Glomerular endothelial cell (primary cell): ENCODE measurements at places on chromosomes 7 and 10. TPM values are rescaled to one million over a fixed set of nuclear protein-coding genes. Genes with fewer than 3 reads are reported as not detected.

Gene GPR146
- total RNA-seq, result 5.4 and 33.5 TPM in 2 replicates

Gene HEPACAM2
- total RNA-seq, result not detected in 2 replicates

Gene ANXA8L1
- total RNA-seq, result 0.06 TPM in 1 of 2 replicates, not detected in the other

Gene GGCT
- 32.0 and 33.8 TPM in 2 replicates for total RNA-seq

Gene DGKI
- total RNA-seq, result 1.4 and 6.2 TPM in 2 replicates

Gene RP9
- 10.2 and 17.5 TPM in 2 replicates for total RNA-seq

Gene CUBN
- total RNA-seq, result 1.9 and 2.1 TPM in 2 replicates

Gene SEMA3D
- total RNA-seq, result 0.68 and 1.5 TPM in 2 replicates

Gene TRIM56
- 13.0 and 23.5 TPM in 2 replicates for total RNA-seq

Gene PTN
- 1.9 and 2.3 TPM in 2 replicates for total RNA-seq

Gene C1QL3
- 0.35 and 0.39 TPM in 2 replicates for total RNA-seq

Gene UCN3
- not detected in 2 replicates for total RNA-seq

Gene GALNT17
- not detected in 2 replicates for total RNA-seq

Gene POM121
- total RNA-seq, result 15.7 and 28.2 TPM in 2 replicates

Gene MRPL43
- total RNA-seq, result 80.9 and 85.6 TPM in 2 replicates

Gene TUBB8
- not detected in 2 replicates for total RNA-seq

Gene SORCS3
- 0.06 and 0.15 TPM in 2 replicates for total RNA-seq

Gene GLI3
- total RNA-seq, result 7.0 and 10.9 TPM in 2 replicates

Gene INTS1
- total RNA-seq, result 67.0 and 85.4 TPM in 2 replicates

Gene WEE2
- not detected in 2 replicates for total RNA-seq
